ENCODE measurements at places on chromosomes 16 and 17.

GRCh38 chr17:34644941-34645550 is 65.7 kb downstream of the TMEM132E start:
- no peak for DNase-seq

- DNase-seq: no peak
Observed at GRCh38 chr16:89147085-89147817, 24.3 kb upstream of the CDH15 start.

DNA sequence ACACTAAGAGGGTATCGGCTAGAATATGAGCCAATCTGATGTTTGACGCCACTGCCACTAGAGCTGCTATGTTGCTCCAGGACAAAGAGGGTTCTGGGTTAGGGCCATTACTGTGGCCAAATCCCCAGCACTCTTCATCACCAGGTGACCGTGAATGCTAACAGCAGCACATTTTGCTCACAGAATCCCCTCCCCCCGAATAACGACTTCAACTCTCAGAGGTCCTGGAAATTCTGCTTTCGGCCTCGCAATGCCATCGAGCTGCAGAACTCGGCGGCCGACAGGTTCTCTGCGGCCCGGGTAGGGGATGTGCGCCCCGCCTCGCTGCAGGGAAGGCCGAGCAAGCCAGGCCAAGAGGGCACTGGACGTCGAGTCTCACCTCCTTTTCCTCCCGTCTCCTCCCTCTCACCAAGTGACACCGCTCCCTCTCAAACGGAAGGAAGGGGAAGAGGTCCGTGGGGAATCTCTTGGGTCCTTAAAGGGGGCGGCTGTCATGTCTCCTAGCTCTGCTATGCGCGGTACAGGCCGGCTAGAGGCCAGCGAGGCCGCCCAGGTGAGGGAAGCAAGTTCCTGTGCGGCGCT is 31.9 kb downstream of the CDK5R1 start:
- no peak for DNase-seq

DNA sequence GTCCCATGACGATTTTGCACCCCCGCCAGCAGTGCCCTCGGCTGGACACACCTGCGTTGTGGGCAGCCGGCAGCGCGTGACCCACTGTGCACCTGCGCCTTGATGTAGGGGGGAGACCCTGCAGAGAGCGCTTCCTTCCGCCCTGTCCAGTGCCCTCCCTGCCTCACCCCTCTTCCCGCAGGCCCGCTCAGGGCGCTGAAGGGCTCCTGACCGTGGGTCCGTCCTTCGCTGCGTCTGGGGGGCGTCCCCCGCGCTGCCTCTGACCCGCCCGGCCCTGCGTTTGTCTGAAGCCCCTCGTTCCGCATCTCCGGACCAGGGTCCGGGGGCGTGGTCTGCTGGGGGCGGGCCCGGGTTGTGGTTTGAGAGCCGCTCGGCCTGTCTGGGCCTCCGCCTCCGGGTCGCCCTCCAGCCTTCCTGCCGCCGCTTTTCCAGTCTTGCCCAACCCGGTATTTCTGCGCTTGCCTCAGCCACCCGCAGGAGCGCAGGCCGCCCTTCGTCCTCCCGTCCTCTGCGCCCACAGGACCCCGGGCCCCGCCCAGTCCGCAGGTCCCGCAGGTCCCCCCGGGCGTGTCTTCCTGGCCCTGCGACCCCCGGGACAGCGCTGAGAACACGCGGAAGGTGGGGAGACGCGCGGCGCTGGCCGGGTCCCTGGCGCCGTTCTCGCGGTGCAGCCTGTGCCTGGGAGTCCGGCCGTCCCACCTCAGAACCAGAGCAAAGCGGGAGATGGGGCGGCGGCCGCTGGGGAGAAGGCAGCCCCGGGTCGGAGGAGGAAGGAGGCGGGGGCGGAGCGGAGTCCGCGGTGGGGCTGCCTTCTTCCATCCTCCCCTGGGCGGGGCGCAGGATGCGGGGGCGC is 4.0 kb upstream of the IL17C start:
- peak; percentile 53 for DNase-seq

DNA sequence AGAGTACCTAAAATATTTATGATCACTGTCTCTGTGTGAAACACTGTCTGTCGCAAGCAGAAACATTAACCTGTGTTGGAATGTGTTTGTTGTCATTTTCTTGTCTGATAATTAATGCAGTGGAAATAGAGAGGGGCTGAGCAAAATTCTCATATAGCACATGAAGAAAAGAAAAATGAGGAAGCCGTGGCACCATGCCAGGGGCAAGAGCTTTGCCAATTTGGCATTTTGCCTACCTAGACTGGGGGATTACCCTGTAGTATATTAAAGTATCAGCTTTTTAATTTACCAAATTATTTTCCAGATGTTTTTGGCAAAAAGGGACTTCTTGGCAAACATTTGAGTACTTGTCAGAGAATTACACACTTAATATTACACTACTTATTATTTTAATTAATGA is 1326.6 kb upstream of the GOT2 start:
- no peak for DNase-seq

DNA sequence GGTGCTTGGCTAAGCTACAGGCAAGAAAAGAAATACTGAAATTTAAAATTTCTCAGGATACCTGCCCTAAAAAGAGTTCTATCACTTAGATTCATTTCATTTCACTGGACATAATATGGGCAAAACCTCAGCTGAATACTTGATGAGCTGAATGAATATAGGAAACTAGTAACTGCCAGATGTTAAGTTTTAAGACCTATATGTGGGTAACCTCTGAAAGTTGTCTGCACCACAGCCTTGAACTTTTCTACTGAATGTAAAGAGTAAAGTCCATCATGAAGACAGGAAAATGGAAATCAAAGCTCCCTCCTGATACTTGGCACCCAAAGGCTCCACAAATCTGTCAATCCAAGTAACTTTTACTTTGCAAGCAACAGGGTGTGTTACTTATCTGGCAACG is 50.8 kb downstream of the HIC1 start:
- DNase-seq: no peak

GRCh38 chr16:51655249-51655648 is 504.2 kb upstream of the SALL1 start:
- no peak for DNase-seq

DNA sequence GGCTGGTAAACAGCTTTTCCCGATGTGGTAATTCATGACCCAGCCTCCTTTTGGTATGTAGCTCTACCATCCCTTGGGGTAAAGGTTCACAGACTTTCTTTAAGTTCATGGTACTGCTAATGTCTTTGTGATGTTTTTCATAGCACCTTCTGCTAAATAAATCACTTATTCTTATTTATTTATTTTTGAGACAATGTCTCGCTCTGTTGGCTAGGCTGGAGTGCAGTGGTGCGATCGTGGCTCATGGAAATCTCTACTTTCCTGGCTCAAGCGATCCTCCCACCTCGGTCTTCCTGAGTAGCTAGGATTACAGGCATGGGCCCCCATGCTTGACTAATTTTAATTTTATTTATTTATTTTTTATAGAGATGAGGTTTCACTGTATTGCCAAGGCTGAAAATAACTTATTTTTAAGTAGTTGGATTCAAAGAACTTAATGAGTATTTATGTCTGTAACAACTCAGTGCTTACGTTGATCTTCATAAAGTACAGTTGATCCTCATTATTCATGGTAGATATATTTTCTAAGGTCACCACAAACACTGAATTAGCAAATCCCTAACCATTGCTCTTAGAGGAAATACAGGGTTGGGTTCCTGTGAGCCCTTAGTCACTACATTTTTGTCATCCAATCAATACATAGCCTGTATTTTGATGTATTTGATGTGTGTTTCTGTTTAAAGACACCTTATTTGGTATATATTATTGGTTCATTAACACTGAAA is 97.1 kb downstream of the SHISA9 start:
- no peak for DNase-seq

GRCh38 chr16:30609002-30609925 is 925 bp downstream of the ZNF689 start:
- DNase-seq: no peak

- no peak for DNase-seq
Observed at GRCh38 chr16:70250748-70251628, 752 bp downstream of the EXOSC6 start.

- DNase-seq: no peak
Observed at GRCh38 chr16:85291302-85292148, 179.3 kb upstream of the CIBAR2 start.

GRCh38 chr17:32569171-32570080 is 82.6 kb downstream of the CDK5R1 start:
- DNase-seq: no peak

DNA sequence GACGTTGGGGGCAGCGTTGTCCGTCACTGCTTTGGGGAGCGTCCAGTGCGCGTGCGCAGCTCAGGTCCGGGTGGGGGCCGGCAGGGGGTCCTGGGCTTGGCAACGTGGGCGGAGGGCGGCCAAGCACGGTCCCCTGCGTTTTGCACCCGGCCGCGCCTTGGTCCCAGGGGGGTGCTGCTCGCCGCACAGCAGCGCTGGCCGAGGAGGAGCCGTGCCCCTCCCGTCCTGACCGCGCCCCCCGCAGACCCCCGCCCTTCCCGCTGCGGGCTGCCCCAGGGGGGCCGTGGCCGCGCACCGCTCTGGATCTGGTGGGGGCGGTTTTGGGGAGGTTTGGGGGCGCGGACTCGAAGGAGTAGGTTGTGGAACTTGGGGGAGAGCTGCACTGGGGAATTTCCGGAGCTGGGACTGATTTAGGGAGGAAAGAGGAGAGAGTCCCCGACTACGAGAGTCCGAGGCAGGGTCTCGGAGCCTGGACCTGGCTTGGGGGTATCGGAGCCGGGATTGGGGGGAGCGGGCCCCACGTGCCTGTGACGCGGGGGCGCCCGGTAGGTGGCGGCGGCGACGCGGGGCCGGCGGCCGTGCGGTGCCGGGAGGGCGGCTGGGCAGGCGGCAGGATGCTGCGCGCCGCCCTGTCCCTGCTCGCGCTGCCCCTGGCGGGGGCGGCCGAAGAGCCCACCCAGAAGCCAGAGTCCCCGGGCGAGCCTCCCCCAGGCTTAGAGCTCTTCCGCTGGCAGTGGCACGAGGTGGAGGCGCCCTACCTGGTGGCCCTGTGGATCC is at the start of gene SLC9A5:
SLC9A5 (plus strand) TSS at position 579 of the 777 bp plus-strand sequence; CDS start at position 615, 36 bp downstream.
- no peak for DNase-seq

GRCh38 chr16:78154729-78155461 is 55.4 kb downstream of the WWOX start:
- DNase-seq: no peak

DNA sequence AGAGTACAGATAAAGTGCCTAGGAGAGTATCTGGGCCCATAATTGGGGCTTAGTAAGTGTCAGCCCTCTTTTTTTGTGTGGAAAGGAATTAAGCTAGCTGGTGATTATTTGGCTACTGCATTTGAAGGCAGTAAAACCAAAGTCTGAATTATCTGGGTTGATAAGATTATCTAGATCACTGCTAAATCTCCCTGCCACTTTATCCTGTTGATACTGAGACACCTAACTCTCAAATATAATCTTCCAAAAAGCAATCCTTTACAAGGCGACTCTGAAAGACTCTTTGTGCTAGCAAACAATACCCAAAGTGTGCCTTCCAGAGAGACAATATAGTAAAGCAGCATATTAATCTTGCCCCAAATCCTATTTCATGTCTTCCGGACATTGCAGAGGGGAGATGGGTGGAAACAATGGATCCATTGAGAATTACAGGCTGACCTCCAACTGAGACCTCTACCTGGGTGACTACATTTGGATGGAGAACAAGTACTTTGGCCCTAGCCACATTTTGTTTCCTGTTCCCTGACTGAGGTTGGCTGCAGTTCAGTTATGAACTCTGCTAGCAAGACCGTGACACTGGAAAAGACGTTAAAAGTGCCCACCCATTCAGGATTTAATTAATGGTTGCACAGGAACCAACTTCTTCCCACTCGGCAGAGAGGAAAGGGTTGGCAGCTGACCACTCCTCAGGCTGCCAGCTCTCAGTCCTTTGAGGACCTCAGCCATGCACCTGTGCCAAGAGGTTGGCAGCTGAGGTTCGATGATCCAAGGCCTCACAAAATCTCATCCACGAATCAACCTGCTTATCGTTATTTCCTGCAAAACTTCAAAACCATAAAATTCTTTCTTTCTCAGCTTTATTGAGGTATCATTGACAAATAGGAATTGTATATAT is 72.6 kb downstream of the SYCE1L start:
- DNase-seq: no peak

DNA sequence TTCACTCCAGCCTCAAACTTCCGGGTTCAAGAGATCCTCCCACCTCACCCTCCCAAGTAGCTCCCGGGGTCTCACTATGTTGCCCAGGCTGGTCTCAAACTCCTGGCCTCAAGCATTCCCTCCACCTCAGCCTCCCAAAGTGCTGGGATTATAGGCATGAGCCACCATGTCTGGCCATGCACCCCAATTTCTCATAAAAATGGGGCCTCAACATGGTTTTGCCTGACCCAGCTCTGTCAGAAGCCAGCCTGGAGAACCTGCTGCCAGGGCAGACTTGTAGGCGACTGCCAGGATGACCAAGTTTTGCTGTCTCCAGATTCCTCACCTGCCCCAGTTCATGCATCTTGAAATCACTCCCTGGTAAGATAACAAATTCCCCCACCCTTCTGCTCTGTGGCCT is 82.9 kb downstream of the AIPL1 start:
- DNase-seq: no peak

DNA sequence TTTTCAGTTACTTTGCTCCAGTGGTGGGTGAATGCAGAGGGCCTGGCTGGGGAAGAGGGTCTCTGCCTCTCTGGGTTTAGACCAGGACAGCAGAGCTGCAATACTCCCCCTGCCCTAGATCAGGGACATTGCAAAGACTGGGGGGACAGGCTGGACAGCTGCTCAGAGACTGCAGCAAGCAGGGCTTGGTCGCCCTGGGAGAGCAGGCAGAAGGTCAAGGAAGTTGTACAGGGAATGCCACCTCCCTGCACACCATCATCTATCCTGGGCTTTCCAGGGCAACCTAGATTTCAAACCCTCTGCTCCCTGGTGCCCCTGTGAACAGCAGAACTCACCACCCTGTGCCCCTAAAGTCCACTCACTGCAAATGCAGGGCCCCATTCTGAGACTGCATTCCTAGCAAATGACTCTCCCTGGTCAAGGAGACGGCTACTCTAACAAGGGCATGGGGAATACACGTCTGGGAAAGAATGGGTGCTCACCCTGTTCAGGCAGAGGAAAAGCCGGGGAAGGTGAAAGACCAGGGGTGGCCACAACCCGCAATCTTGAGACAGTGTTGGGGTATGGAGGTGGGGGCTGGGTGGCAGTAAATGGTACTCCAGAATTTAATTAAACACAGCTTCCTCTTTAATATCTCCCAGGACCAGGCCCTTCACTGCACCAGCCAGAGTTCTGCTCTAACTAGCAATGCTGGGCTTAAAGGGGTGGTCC is 1.0 kb downstream of the KIFC3 start:
- DNase-seq: no peak

- DNase-seq: no peak
Observed at GRCh38 chr17:17321356-17322025, 18.3 kb downstream of the NT5M start.

DNA sequence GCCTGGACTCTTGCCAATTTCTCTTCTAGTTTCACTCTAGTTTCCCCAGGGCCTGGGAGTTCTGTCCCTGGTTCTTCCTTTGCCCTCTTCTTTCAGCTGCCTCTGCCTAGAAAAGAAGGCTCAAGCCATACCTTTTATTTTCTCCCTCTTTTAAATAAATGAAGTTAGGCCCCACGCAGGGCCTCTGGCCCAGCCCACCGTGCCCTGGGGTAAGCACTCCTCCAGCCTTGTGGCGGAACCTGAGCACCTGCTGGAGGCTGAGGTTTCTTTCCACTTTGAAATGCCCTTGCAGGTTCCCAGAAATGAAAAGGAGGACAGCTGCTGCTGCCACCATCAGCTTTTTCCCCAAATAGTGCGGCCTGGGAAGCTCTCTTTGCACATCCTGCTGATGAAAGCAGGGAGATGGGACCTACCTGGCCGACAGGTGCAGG is 139.4 kb downstream of the CCDC182 start:
- no peak for DNase-seq
